Panc1 (cell line): ENCODE measurements at places on chromosomes 7 and 10.
A peak's percentile ranks its signal among the peaks of the same experiment; 100 is the strongest.

GRCh38 chr10:42827201-42827600 lies 44.6 kb downstream of the BMS1 start:
- DNase-seq = no peak

DNA sequence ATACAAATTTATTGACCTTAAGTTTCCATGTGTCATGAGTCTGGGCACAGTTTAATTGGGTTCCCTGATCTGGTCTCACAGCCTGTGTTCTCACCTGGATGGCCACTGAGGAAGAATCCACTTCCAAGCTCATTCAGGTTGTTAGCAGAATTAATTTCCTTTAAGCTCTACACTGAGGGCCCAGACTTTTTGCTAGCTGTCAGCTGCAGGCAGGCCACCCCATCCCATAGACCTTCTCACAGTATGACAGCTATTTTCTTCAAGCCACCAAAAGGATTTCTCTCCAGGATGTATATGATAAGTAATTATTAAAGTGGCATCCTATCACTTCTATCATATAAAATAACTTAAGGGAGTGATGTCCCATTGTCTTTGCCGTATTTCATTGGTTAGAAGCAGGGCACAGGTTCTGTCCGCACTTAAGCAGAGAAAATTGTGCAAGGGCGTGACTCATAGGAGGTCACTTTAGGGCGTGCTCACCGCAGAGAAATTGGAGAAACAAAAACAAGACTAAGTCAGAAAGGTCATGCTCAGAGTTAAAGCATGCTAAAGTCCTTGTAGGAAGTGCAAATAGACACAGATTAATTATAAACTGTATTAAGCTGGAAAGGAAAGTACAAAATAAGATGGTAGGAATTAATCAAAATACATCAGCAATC lies 109.9 kb downstream of the AHR start:
- DNase-seq = peak; percentile 96

DNA sequence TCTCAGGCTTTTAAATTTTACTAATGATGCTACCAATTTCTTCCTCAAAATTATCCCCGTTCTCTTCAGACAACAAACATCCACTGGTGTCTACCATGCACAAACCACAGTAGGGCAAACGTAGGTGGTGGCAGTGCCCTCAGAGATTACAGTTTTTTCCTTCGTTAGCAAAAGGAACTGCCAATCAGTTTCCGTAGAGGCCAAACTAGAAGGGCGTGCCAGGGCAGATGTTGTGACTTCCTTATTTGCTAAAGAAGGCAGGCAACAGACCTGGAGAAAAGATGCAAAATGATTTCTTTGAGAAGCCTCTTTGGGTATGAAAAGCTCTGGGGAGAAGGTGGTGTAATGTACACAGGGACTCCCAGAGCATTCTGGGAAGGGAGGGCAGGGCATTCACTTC lies 7.6 kb upstream of the FAM180A start:
- no peak for DNase-seq

DNA sequence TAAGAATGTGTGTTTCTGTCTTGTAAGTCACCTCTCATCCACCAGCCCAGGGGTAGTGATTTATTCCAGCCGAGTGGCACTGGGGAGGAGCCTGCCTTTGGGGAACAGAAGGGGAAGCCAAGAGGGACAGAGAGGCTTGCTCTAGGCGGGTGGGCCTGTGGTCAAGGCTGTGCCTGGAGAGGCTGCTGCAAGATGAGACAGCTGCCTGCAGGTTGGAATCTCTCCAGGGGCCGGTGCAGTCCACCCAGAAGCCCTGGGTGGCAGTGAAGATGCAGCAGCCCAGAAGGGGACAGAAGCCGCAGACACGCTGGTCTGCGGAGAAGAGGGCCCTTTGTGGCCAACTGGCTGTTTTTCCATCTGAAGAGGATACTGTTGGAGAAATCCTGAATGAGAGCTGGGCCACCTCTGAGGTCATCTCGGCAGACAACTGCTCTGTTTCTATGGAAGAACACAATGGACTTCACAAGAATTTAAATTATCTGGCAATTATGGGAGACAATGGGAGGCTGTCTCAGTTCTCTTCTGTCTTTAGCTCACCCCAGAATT lies 175.7 kb downstream of the GFRA1 start:
- no peak for DNase-seq

DNA sequence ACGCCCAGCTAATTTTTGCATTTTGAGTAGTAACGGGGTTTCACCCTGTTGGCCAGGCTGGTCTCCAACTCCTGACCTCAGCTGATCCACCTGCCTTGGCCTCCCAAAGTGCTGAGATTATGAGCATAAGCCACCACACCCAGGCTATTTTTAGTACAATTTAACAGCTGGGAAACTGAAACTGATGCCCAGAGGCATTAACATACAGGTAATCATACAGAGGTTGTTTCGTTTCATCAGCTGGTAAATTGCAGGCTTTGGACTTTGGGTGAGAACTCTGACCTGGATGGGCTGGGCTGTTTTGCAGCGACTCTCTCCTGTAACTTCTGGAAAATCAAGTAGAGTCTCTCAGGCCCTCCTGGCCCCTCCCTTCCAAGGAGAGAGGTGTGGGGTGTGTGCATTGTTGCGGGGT lies 6.2 kb upstream of the ACHE start:
- no peak for DNase-seq

GRCh38 chr7:105860793-105861192 lies 15.6 kb downstream of the ATXN7L1 start:
- DNase-seq = no peak
